CD4-positive, alpha-beta T cell treated with Interferon gamma for 1 hour (primary cell): ENCODE measurements at places on chromosomes 11 and 22.

DNA sequence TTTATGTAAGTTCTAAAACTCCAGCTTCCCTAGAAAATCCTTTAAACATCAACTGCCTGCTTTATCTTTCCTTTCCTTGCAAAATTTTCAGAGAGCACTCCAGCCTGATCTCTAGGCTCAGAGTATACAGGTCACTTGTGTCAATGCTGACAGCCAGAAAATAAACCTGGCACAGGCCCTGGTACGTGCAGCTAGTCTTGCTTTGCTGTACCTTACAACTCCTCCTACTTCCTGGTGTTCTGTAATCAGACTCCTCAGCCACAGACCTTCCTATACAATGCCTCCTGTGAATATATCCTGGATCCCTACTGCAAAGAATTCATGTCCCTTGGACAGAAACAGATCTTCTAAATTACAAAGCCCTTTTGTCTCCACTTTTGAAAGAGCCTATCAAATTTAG, 24.2 kb upstream of the TMEM123 start:
- DNase-seq = no peak

GRCh38 chr11:83938148-83938547, 652.0 kb upstream of the CCDC90B start:
- no peak for DNase-seq

DNA sequence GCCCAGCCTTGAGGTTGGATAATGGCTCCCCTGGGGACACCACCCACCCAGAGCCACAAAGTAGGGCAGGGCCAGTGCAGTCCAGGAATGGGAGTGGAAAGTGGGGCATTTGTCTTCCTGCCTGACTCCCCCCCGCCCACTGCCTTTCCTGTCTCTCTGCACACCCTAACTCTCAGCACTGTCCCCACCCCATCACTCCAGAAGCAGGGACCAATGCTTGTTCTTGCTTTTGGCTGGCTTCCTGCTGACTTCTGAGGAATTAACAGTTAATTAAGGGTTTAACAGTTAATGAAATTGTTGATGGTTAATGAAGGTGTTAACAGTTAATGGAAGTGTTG, 4.7 kb downstream of the PITPNM1 start:
- no peak for DNase-seq

DNA sequence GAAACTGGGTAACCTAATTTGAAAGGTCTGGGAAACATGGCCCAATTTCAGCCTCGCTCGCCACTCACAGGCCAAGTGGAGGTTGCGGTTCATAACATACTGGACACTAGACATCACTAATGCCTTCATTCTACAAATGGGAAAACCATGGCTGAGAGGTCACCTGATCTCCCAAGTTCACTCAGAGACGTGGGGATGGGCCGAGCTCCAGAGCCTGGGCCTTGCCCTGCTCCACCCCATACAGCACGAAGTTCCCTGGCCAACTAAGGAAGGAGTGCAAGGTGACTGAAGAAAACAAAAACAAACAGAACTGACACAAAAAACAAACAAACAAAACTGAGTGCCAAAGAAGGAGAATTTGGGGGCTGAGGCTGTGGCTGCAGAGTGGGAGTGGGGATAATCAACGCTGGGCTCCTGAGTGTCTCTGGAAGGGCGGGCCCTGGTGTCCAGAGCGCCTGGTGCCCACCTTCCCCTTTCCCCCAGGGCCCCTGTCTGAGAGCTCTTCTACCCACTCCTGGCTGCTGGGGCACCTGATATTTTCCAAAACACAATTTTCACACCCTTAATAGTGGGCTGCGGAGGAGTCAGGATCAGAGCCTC, 46.5 kb upstream of the ADA2 start:
- DNase-seq = no peak

DNA sequence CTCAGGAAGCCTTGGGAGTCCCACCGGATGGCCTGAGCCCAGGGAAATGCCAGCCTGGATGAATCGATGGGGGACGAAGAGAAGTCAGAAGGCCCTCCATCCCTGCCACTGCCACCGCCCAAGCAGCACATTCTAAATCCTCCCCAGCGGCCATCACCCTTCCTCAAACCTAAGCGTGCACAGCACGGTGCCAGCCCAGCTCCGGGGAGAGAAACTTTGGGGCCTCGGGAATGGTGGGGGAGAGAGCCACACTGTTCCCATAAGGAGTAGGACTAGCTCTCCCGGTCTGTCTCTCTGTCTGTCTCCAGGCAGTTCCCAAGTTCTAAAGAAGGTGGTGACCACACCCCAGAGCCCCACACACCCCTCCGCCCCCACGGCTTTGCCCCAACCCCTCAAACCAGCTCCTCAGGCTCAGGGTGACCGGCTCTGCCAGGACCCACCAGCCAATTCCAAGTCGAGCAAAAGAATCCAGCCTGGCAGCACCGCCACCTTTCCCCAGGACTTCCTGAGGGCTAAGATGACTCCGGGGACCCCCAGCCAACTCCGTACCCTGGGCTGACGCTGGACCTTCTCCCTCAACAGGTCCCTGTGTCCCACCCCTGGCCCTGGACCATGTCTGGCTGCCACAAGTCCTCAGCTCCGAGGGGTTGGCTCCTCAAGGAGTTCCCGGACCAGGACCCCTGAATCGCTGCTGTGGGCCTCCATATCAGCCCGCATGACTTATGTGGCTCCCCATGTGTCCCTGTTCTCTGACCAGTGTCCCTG, 2.7 kb downstream of the AHNAK start:
- no peak for DNase-seq

GRCh38 chr11:121618516-121618915, 165.7 kb upstream of the SORL1-AS1 start:
- DNase-seq = no peak

GRCh38 chr11:19770277-19770676, 57.6 kb downstream of the NAV2 start:
- no peak for DNase-seq
